ENCODE measurements at places on chromosomes 3 and 15.

GRCh38 chr3:137468446-137468845 lies 295.7 kb upstream of the SOX14 start:
- no peak for DNase-seq

DNA sequence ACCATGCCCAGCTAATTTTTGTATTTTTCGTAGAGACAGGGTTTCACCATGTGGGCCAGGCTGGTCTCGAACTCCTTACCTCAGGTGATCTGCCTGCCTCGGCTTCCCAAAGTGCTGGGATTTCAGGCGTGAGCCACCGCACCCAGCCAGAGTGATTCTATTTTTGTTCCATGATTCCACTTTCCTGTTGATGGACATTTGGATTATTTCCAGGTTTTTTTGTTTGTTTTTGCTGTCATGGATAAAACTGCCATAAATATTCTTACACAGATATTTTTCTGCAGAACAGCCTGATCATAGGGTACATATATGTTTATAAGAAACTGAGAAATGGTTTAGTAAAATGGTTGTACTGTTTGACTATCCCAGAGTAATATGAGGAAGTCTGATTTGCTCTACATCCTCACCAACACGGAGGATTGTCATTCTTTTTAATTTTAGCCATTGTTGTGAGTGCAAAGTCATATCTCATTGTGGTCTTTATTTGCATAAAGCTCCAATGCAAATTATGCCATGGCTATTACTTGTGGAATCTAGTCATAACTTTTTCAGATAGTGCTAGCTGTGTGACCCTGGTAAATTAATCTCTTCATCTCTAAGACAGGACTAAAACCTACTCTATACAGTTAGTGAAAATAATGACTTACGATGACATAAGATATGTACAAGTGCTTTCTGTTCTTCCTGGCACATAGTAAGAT lies 42.7 kb downstream of the MAP6D1 start:
- no peak for DNase-seq

DNA sequence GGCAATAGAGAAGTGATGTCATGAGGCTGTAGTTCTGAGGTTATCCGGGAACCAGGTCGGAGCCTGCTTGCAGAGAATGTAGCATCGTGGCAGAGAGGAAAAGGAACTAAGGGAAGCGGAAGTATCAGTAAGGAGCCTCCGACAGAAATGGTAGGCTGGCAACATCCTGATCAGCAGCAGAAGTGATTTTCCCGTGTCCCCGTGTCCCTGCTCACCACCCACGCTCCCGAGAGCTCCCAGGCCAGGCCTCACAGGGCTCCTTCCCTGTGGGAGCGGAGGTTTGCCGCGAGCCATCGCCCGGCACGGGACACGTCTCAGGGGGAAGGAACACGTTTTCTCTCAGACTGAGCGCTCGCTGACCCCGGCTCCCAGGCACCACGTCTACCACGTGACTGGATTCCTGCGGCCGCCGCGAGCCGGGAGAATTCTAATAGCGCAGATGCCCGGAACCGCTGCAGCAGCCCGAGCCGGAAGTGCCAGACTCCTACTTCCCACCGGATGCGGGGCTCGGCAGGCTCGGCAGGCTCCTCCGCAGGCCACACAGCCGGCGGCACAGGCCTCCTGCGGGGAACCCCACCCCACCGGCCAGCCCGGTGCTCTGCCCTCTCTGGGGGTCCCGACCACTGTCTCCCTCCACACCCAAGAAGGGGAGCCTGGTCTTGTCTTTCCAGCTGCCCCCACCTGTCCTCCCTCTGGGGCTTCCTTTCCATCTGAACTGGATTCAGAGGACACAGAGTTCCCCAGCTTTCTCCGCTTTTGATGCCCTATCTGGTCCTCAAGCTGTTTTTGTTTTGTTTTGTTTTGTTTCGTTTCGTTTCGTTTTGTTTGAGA lies 99.3 kb downstream of the BDH1 start:
- DNase-seq, result peak; percentile 18

DNA sequence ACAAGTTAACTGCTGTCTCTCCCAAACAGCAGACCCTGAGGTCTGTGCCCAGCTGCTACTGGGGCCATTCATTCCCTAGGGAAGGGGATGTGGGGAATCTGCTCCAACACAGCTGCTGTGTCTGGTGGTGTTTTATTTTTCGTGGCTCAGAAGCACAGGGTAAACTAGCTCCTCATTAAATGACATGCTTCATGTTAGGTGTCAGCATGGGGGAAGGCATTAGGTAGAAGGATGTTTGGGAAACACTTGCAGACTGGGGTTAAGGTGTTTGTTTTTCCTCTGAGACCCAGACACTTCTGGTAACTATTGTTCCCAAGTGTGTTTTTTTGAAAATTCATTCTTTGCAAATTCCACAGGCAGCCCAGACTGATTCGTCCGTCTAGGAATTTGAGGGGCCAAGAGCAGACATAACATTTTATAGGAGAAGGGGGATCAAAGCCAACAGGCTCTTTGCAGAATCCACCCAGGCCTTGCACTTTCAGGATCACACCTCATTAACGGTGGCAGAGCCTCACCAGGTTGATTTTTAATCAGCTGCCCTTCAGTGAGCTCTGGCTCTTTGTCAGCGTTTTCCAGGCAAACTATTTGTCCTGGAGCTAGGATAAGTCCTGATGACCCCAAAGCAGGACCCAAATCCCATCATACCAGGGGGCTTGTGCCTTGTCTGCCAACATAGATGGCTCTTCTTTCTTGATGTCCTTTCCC lies 65.4 kb upstream of the ITGA11 start:
- DNase-seq, result no peak

- peak; percentile 37 for DNase-seq
Measured at GRCh38 chr3:105764378-105765307, 104.2 kb downstream of the CBLB start.

All from central memory CD4-positive, alpha-beta T cell (primary cell).